ENCODE measurements at places on chromosomes 6 and 20.
A peak's percentile ranks its signal among the peaks of the same experiment; 100 is the strongest.

DNA sequence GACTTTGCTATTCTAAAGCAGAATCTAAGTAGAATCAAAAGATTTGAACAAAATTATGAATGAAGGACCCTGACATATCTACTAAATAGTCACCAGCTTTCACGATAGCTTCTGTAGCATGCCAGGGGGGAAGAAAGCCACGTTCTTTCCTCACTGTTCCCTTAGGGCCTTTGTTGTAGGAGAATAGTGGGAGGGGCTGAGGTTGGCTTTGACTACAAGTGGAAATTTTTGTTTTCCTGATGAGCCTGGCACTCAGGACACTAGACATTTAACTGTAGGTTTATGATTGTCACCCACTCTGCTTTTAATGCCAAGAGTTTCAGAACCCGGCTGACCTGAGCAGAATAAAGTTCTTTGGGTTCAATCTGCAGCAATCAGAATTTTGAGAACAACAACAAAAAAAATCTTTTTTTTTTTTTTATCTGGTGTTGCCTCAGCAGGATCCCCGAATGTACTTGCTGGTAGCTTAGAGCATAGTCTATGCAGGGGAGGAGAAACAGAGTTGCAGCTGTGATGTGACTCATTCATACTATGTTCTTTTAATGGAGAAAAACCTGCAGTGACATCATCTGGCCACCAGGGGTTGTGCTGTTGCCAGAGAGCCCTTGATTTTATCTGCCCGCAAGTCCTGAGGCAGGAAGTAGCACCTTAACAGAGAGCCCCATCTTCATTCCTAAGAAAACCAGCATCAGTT, 38.5 kb downstream of the TPD52L1 start:
- peak; percentile 21 for DNase-seq

DNA sequence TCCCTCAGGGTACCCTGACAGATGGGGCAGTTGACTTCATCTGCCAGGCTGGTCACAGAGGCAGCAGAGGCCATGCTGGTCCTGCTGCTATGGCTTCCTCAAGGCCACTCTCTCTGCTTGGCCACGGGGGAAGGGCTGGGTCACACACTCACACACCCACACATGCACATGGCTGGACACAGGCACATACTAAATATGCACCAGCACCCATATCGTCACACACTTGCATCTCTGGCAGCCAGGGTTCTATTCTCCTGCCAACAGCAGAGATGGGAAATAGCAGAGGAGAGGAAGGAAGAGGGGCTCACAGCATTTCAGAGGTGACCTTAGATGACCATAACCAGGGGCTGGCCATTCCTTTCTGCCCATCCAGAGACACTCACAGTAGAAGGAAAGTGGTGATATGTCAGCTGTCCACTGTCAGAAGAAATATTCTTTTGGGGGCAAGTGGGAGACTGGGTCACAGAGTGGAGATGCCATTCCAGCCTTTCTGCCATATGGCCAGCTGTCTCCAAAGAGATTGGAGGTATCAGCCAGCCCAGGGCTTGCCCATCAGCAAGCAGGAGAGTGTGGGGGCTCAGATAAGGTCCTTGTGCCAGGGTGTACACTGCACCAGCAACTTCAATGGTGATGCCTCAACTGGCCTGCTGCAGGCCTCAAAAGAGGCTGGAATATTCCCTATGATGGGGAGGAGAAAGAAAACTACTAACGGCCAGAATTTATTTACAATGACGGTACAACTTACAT, at the start of gene TRIM10:
TRIM10 (minus strand) TSS at position 427 of the 747 bp plus-strand sequence; CDS start at position 74, 353 bp downstream.
- DNase-seq: no peak

GRCh38 chr6:147506704-147507114, 1.8 kb upstream of the SAMD5 start:
- no peak for DNase-seq

- no peak for DNase-seq
These were observed 227.3 kb upstream of the RSPO3 start for GRCh38 chr6:126891158-126891557.

DNA sequence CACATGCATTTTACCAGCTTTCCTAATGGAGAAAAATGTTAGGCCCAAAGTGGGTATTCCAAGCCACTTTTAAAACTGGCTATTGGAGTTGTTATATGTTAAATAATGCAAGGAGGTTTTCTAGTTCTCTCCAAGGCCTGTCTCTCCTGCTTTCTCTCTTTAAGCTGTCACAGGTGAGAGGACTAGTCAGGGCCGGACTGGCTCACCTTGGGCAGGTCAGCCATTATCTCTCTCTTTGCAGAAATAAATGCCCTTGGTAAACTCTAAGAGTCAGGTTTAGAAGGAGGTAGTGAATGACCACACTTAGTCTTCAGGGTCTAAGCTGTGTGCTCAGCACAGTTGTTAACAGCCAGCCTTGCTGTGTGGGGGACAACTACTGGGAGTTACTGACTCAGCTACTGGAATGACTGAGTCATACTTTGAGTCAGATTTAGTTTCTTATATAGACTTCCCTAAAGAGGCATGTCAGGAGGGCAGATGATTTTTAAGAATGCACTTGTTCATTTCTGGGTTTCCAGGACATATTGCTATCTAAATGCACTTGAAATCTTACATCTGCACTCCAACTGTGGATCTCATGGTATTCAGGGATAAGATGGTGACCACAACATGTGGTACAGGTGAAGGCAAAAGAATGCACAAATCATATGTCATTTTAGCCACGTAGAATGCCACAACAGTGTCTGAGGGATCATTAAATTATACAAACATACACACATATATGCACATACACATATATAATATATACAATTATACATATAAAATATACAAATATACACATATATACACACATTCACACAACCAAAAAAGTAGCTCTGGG, 719.4 kb downstream of the EPM2A start:
- DNase-seq: peak; percentile 15

DNA sequence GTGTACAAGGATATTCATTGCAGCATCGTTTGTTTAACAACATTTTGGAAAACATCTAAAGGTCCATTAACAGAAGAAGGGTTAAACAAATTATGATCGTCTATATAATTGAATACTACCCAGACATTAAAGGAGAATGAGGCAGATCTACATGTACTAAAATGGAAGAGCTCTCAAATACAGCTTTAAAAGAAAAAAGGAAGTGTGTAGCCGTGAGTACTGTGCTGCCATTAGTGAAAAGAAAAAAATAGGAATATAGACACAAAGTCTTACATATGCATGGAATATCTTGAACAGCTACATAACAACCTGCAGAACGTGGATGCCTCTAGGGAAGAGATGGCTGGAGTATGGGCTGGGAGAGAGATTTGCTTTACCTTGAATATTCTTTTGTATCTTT, 37.9 kb downstream of the PRDM1 start:
- no peak for DNase-seq

DNA sequence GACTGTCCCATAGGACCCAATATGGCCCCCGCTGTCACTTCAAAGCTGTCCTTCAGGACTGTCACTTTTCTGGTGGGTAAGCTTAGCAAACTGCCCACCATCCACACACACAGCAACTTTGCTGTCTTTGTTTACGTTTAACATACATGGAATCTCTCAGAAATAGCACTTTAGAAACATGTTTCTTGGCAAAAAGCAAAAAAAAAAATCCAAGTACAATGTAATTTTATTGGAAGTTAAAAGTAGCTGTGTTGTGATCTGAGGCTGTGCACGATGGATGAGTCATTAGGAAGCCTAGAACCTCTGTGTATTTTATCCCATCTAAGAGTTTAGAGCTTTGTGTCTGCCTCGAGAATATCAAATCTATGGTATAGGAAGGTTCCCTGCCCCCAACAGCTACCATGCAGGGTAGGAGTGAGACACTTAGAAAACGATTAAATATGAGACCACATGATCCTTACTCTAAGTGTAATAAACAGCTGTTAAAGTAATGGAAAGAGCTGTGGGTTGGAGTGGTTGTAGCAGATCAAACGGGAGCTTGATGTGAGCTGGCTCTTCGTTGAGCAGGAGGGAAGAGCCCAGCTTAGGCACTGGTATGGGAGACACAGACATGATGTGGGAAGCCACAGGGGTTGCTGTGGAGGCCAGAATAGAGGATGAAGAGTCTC, 119.5 kb downstream of the PLEKHG1 start:
- no peak for DNase-seq

DNA sequence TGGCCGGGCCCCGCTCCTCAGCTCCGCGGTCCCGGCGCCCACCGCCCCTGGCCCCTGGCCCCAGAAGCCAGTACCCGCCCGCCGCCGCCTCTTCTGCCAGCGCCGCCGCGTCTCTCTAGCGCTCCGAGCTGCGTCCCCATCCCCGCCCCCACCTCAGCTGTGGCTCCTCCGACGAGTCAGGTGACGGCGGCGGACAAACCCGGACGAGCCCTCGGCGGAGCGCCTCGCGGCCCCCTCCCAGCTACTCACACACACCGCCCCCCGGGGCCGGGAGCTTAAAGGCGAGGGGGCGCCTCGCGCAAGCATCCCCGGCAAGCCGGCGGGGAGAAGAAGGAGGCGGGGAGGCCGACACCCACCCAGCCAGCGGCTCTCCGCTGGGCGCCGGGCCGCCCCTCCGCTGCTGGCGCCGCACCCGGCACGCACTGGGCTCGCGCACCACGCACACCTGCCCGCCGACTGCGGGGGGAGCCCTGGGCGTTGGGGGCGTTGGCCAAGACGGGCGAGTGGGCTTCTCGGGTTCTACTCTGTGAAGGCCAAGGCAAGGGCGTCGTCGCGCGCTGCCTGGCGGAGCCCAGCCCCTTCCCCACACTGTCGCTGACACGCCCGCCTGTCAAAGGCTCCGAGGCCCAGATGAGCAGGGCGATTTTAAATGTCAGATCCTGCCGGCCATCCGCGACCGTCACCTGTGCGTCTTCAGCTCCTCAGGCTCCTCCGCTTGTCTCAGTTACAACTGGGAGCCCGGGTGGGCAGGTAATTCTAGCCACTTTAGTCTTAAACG, at the start of gene SNAP91:
SNAP91 (minus strand) TSS at position 132 of the 778 bp plus-strand sequence. CDS start 1,174 bp downstream, outside the sequence.
- no peak for DNase-seq

- DNase-seq: peak; percentile 76
These were observed 354.1 kb upstream of the MAP3K7 start for GRCh38 chr6:90940812-90941481.

GRCh38 chr6:109740787-109741186, 49.7 kb downstream of the FIG4 start:
- no peak for DNase-seq

DNA sequence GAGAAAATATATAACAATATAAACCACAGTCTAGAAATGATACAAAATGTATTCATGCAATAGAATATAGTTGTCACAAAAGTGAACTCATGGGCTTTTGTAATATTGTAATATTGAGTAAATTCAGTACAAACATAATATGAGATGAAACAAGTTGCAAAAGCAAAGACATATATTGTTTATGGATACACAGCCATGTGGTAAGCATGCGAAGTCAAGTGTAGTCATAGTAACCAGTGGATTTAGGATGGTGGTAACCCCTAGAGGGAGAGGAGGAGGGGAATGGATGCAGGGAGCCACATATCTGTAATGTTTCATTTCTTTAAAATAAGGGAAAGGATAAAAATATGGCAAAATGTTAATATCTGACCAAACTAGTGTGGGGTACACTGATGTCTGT, 47.3 kb downstream of the ARMC2 start:
- no peak for DNase-seq

- no peak for DNase-seq
These were observed 30.7 kb downstream of the TUBB2B start for GRCh38 chr6:3196770-3197169.

DNA sequence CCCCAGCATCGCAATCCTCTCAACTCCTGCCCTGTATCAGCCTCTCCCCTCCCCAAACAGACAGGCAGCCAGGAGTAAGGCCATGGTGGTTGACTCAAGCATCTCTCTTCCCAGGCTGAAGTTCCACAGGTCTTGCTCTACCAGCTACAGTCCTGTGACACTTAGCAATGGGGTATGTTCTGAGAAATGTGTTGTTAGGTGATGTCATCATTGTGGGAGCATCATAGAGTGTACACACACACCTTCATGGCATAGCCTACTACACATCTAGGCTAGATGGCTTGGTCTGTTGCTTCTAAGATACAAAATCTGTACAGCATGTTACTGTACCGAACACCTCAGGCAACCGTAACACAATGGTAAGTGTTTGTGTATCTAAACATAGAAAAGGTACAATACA, 29.5 kb upstream of the BCAS1 start:
- no peak for DNase-seq

GRCh38 chr6:106339334-106340029, 13.9 kb upstream of the ATG5 start:
- no peak for DNase-seq

DNA sequence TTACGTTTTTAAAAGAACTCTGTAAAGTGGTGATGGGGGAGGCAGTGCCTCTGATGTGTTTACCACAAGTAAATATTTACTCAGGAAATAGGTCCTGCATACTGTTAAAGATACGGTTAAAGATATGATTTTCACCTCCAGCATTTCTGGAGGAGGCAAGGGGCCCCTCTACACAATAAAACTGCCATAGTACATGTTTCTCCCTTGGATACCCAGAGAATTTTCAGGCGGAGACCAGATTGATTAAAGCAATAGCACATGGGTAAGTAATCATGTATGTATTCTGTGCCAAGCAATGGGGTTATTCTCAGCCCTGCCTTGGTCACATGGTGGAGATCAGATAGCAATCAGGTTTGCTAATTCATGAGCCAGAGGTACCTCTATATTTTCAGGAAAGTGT, 9.6 kb downstream of the RIPOR2 start:
- no peak for DNase-seq

- DNase-seq: peak; percentile 16
These were observed 28.8 kb downstream of the RWDD2A start for GRCh38 chr6:83221889-83222479.

DNA sequence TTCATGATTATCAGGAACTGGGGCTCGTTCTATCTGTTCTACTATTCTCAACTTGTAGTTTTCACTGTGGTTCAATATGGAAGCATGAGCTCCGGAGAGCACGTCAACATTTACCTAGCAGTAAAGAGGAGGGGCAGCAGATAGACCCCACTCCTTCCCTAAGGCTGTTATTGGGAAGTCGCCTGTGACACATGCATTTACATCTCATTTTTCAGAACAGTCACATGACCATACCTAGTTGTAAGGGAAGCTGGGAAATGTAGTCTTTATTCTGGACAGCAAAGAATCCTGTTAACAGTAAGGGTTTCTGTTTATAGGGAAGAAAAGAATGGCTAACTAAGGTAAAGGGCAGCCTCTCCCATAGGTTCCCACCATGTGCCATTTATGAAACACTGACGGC, 158.3 kb downstream of the ZFP64 start:
- DNase-seq: no peak

GRCh38 chr6:111411978-111412566, 70.9 kb downstream of the REV3L start:
- no peak for DNase-seq

DNA sequence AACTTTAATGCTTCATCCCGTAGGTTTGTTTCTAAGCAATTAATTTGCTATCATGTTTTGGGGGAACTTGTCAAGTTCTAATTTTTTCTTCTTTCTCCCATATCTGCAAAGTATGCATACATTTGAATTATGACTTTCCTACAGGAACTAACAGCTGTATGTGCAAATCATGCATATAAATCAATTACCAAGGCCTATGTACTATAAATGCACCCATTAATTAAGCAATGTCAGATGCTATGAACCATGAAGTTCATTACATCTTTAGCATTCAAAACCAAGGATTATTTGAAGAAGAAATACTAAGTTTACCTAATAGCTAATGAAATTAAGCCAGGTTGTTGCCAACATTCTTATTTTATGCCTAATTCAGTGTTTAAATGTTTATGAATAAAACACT, 851.3 kb downstream of the TFAP2A start:
- DNase-seq: no peak

- no peak for DNase-seq
These were observed 18.9 kb downstream of the RFX6 start for GRCh38 chr6:116895935-116896334.
